ENCODE measurements at places on chromosomes 4 and X.

GRCh38 chr4:182711211-182711610 is 206.0 kb downstream of the DCTD start:
- DNase-seq, result no peak

DNA sequence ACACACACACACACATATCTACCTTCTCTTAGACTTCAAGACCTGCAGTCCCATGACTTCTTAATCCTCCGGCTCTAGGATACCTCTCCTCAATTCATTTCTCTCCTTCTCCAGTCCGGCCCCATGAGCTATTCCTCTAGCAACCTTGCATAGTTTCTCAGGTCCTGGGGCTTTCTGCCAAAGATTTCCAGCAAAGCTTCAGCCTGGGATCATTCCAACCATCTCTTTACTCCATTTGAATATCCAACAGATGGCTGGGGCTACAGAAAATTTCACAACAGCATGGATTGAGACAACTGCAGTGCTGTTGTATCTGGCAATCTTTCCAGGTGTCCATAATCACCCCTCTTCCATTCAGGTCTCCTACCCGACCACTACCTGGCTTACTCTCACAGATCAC is 184.1 kb downstream of the DCHS2 start:
- DNase-seq, result no peak

GRCh38 chr4:137961051-137961438 is 281.1 kb downstream of the SLC7A11 start:
- no peak for DNase-seq

DNA sequence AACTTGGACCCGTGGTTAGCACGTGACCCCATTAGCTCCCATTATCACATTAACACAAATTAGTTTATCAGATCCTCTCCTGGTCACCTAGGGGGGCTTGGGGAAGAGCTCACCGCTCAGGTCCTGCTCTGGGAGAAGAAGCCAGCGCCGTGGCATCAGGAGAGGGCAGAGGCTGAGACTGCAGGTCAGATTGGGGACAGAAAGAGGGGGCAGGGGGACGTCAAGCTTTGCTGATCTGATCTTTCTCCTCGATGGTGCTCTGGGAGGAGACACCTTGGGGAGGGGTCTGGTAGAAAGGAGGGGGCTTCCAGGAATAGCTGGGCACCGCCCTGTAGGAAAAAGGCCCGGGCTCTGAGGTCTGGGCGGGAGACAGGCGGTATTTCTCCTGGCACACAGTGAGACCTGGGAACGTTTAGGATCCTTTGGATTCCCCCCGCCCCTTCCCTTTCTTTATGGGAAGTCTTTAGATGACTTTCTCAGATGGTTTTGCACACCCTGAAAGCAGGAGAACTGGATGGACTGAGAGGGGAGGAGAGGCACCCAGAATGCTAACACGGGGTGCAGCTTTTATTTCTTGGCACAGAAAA is 9.1 kb upstream of the ELF4 start:
- no peak for DNase-seq

- no peak for DNase-seq
Measured at GRCh38 chr4:140924761-140925392, 168.7 kb upstream of the TBC1D9 start.

DNA sequence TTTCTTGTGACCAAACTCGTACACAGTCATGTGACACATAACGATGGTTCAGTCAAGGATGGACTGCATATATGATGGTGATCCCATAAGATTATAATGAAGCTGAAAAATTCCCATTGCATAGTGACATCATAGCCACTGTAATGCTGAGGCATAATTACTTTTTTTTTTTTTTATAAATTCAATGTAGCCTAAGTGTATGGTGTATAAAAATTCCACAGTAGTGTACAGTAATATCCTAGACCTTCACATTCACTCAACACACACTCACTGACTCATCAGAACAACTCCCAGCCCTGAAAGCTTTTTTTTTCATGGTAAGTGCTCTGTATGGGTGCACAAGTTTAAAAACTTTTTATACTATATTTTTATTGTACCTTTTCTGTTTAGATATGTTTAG is 105.0 kb downstream of the AREG start:
- no peak for DNase-seq

DNA sequence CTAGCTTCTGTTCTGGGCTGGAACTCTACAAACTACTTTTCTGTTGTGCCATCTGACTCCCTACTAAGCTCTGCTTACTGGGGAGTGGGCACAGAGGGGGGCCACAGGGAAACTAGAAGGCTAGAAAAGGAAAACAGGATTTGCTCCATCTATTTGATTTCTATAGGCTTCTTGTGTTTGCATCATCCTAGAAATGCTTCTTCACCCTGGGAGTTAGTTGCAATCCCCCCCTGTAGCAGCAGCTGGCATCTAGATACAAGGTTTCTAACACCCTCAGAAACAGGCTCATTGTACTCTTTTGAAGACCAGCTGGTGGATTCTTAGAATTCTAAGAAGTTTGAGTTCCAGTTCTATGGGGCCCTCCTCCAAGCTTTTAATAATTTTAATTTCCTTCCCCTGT is 213.4 kb downstream of the TMA16 start:
- DNase-seq, result no peak

- no peak for DNase-seq
Measured at GRCh38 chrX:15438332-15438731, 54.1 kb upstream of the VEGFD start.

Measured in stimulated activated naive CD4-positive, alpha-beta T cell treated with Interleukin-2 at 50 U/mL for 16 hours (primary cell).